ENCODE measurements at places on chromosomes 6 and 20.
A peak's percentile ranks its signal among the peaks of the same experiment; 100 is the strongest.

- no peak for DNase-seq
Measured at GRCh38 chr6:1608222-1609040, 1.3 kb upstream of the FOXC1 start.

DNA sequence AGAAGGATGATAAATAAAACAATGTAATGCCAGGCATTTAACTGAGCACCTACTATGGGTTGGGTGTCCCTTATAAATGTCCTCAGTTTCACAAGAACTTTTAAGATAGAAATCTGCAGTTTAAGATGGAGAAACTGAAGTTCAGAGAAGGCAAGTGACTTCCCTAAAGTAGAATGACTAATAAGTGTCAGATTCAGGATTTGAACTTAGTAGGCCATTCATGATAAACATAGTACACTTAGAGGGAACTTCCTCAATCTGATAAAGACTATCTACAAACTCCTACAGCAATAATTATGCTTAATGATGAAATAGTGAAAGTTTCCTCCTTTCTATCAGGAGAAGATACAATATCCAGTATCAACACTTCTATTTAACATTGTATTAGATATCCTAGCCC lies 43.9 kb downstream of the NCR2 start:
- DNase-seq = no peak

- no peak for DNase-seq
Measured at GRCh38 chr20:54014293-54014926, 56.0 kb downstream of the BCAS1 start.

DNA sequence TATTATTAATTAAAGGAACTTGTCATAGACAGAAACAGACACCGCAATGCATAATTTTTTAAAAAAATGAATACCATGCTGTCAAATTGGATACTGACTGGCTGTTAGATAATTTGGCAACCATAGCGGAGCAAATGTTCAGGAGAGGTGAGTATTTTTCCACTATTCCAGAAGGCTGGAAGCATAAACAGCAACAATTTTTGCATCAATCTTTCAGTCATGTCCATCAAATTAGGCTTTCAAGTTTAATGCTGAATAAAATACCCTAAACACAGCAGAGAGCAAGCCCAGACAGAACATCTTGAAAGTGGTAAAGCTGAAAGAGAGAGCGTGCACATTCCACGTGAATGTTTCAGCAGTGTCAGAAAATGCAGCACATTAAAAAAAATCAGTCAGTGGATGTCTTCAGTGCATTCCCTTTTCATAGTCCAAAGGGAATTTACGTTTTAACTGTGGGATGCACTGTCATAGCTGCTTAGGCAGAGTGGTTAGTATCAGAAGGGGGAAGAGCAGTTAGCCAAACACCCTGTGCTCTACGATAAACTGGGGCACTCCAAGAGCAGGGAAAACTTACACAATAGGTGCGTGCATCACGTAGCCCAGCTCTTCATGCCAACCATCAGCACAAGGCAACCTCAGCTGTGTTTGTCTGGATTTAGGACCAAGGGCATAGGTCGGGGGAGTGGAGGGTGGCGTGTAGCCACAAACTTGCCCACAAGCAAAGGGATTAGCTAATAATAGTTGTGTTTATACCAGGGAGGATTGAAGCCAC lies 116.2 kb upstream of the STMND1 start:
- no peak for DNase-seq

DNA sequence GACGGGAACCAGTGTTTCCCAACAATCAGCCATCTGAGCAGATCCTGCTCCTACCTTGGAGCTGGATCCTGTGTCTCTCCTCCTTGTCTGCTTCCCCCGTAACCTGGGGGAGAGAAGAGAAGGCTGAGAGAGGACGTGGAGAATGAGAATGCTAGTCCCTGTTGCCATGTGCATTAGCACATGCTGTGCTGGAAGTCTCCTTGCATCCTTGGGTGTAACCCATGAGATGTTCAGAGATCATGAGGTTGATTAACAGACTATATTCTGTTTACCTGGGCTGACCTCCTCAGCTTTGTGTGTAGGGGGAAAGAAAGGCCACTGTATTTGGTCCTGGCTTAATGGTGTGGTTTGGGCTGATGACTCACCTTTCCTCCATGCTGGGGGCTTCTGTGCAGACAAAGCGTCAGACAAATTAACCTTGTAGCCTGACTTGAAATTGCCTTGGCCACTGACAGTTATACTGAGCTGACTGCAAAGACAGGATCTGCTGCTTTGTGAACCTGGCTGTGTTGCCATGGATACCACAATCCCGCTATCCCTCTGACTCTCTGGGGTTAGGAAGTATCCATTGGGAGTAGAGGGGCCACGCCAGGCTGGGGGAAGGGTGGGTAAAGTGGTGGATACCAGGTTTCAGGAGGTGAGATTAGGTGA lies 243.7 kb upstream of the CHD6 start:
- no peak for DNase-seq

DNA sequence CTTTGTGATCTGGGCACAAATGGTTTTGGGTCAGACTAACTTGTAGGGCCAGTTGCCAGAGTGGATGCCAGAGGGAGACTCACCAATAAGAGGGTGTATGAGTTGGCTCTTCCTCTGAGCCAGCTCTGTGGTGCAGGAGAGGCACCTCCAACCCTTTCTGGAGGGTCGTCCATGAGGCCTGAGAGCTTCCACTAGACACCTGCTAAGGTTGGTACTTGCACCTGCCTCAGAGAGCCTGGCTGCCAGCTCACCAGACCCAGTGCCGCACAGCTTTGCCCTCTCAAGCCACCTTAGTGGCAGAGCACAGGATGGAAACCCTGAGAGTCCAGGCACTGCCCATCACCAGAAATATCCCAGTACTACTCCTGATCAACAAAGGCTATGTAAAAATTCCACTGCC lies 504.3 kb downstream of the EYS start:
- DNase-seq = no peak

DNA sequence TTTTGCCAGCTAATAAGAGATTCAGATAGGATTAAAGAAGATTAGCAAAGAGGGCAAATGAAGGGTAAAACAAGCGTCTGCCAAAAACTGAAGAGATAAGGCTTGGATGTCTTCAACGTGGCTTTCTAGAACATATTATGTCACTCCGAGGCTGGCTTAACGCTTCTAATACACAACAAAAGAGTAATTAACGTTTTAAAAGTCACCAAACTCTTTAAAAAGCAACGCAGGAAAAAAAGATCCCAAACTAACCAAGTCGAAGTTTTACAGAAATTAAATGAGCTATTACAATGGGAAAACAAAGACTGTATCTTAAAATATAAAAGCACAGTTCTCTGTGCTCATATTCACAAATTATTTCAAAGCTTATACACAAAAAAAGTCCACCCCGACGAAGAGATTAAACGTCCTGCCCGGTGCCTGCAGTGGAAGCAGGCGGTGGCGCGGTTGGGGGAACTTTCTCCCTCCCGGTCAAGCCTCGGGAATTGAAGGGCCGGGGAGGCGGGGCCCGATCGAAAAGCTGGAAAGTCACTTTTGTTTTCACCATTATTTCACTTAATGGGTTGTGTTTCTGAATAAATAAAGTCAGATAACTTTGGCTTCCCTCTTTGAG lies 1.2 kb downstream of the MAK start:
- DNase-seq = no peak

DNA sequence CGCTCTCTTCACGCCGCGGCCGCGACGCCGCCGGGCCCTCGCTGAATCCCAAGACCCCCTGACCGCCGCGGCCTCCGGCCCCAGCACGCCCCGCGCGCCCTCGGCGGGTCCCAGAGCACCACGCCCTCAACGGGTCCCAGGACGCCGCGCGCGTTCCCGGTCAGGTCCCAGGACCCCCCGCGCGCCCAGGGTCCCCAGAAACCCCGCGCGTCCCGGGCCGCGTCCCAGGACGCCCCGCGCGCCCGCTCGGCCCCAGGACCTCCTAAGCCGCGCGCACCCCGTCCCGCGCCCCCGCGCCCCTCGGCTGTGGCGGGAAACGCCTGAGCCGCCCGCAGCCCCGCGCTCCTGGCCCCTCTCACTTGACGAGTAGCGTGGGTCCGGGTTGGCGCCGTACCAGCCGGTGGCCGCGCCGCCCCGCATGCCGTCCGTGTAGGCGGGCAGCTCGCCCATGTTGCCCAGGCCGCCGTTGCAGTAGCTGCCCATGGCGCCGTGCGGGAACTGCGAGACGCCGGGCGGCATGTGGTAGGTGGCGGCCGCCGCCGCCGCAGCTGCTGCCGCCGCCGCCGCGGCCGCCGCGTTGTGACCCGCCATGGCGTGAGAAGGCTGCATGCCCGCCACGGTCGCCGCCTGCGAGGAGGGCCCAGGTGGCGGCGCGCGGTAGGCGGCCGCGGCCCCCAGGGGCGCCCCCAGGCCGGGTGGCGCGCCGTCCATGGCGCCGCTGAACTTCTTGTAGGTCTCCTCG lies 556 bp downstream of the NKX2-4 start:
- DNase-seq = no peak

DNA sequence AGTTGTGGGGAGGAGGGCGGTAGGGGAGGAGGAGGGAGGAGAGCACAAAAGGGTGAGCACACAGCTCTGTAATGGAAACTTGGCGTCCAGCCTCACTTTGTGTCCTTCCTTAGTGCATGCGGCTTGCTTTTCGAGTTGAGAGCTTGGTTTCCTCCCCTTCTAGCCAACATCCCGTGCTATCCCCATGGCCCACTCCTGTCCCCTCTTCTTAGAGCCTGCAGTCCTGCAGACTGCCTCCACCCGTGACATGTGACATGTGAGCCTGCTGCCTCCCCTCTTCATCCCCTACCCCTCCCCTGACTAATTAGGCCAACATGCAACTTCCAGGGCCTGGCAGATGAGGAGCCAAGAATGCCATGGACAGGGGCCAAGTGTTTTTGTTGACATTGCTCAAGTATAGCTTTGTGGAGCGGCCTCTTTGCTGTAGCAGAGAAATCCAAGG lies 63.2 kb downstream of the SLC24A3 start:
- DNase-seq = peak; percentile 31

GRCh38 chr6:18634912-18635311 lies 247.8 kb downstream of the RNF144B start:
- no peak for DNase-seq

DNA sequence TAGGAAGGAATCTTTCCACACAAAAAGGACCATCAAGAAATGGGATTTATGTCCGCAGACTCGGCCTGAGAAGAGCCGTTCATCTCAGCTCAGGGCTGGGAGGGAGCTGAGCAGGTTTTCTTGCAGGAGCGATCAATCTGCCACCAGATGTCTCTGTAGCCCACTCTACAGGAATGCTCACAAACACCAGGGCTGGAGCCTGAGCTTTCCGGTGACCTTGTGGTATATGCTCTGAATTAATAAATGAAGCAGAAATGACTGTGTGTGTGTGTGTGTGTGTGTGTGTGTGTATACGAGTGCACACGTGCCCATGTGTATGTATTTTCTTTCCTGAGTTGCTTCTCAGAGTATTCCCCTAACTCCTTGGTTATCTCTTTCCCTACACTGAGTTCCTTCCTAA lies 12.0 kb downstream of the CD83 start:
- DNase-seq = no peak

DNA sequence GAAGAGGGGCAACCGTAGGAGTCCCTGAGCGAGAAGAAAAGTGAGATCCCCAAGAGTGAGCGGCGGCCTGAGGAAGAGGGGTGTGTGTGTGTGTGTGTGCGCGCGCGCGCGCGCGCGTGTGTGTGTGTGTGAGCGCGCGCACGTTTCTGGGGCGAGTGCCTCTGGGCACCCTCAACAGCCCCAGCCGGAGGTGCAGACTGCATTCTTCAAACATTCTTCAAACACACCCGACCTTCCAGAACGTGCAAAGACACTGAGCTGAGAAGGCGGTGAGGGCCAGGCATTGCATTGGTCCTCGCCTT lies 76.2 kb upstream of the FOXP4 start:
- DNase-seq = no peak

DNA sequence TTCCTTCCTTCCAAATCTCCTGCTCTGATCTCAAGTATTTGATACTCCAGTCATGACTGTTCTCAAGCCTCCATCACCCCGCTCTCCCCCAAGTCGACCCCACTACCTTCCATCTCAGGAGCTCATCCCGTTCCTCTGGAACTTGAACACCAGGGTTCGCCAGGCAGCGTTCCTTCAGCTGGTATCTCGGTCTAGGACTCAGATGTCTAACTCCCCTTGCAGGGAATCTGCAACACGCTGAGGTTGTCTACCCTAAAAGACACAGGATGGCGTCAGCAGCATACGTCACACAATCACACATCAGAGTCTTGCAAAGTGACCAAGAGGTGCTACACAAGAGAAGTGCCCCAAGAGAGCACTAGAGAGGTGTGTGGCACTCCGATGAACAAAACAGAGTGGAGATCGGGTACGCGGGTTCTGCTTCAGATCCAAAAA lies 706 bp downstream of the ZNF184 start:
- peak; percentile 33 for DNase-seq

DNA sequence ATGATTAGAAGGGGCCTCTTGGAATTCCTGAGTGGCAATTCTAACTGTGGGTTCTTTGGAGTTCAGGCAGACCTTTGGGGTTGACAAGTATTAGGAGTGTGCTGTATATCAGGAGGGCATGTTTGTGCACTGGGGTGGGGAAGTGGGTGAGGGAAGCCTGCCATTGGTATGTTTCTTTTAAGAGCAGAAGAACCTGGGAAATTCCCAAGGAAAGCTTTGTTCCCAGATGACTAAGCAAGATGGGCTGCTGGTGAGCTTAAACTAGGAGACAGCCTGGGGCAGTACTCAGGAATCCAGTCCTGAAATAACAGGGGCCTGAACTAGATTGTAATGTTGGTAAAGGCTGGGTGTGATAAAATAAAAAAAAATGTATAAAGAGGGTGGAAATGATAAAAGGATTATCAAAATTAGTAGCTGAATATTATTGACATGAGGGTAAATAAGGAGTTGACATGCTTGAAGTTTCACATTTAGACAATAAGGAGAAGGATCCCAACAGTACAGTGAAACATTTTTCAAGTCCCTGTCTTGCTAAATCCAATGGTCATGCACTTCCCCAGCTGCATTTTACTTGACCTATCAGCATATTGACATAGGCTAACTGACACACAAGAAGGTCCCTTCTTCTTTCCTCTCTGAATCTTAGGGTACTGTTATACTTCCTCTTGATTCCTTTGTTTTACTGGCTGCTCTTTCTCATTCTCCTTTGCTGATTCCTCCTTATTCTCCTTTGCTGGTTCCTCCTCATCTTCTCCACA lies 18.4 kb upstream of the IFNGR1 start:
- no peak for DNase-seq

DNA sequence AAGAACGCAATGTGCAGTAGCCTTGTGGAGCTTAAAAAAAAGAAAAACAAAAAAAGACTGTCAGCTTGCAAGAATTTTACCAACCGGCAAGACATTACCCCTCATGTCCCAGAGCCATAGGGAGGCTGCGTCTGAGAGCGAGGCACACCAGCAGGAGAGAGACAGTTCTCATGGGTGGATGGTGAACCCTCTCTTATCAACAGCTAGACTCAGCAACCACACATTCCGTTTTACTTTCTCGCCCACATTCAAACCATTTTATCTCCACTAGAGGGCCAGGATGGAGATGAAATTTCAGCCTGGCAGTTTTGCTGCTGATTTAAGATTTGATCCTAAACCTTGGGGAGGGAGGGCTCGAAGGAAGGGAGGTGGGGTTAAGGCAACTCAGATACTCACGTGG lies 247.0 kb downstream of the ATXN1 start:
- peak; percentile 39 for DNase-seq

- no peak for DNase-seq
Measured at GRCh38 chr6:38847497-38847896, 132.4 kb downstream of the DNAH8 start.

- DNase-seq = no peak
Measured at GRCh38 chr6:154471609-154472362, 38.7 kb downstream of the CNKSR3 start.

- no peak for DNase-seq
Measured at GRCh38 chr6:44470115-44470464, 82.6 kb downstream of the CDC5L start.

- DNase-seq = no peak
Measured at GRCh38 chr6:163414946-163415619, 565 bp downstream of the QKI start.

GRCh38 chr6:27101824-27102223 lies 145.7 kb upstream of the PRSS16 start:
- DNase-seq = no peak

Data from smooth muscle cell of the brain vasculature (primary cell).